Stimulated activated CD8-positive, alpha-beta memory T cell treated with anti-CD3 and anti-CD28 coated beads, Interleukin-4, amount 100 ng/mL, for 1 hour (primary cell): ENCODE measurements at places on chromosomes 2 and 18.
A peak's percentile ranks its signal among the peaks of the same experiment; 100 is the strongest.

- no peak for DNase-seq
Measured at GRCh38 chr2:46479265-46479664, at the start of gene TMEM247. TSS of gene TMEM247 (plus strand) at chr2:46479565.

- DNase-seq: no peak
Measured at GRCh38 chr18:63994783-63995399, 25.0 kb downstream of the SERPINB8 start.

DNA sequence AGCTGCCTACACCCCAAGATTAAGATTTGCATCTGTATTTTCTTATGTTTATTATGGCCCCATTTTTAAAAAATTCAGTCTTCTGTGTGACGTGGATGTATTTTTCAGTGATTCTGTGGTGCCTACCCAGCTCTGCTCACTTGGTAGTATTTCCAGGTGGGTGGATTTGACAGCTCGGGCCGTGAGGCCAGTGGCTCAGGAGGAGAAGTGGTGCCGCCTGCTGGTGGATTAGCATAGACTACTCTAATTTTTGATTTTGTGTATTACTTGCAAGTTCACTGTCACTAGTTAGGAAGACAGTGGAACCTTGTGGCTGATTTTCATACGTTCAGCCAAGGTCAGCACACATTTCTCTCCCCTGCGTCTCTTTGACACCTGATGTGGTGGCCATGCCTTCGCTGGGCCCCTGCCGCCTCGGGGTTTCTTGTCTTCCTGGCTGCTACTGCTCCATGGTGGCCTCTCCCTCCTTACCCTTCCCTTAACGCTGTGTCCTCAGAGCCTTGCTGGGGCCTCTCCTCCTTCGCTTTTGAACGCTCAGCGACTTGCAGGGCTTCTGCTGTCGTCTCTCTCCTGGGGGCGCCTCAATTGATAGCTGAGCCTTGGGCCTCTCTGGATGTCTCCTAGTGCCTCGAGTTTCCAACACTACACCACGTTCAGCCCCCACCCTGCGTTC lies 89.4 kb downstream of the DGKD start:
- peak; percentile 66 for DNase-seq

DNA sequence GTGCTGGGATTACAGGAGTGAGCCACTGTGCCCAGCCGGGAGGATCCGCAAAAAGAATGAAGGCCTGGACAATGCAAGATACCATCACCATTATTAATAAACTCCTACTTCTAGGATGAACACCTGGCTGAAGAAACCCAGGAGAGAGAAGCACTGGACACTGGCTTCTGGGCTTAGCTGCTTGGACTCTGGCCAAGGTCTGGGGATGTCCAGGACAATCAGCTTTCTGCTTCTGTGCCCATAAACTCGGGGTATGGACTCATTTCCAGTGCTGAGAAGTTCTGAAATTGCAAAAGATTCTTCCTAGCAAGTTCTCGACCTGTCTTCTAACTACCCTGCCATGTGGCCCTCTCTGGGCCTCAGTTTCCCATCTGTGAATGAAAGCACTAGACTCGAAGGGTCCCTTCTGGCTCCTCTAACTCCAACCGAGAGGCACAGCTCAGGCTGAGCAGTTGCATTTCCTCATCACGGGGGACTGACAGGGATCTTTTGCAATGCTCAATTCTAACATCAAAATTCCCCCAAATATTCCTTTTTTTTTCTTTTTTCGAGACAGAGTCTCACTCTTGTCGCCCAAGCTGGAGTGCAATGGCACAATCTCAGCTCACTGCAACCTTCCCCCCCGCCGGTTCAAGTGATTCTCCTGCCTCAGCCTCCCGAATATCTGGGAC lies 2.4 kb upstream of the SH2D6 start:
- DNase-seq: no peak

DNA sequence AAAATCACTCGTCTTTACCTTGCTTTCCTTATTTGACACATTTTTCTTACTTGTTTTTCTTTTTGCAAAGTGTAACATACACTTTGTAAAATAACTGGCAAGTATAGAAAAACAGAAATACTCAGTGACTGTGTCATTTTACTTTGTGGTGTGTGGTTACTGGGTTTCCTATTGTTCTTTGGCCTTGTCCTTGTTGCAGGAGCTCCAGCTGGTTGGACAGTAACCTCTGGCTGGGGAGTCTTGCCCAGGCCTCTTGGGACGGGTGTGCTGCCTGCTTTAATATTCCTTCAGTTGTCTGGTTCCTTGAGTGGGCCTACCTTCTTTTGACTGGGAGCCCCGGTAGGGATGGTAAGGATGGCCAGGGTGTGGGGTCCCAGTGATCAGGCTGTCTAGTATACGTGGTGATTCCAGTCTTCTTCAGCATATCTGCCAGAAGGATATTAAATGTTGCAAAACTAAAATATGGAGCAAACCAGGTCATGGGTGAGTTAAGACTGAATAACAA lies 53.8 kb downstream of the RNF144A start:
- DNase-seq: no peak

GRCh38 chr2:150630587-150631235 lies 143.2 kb upstream of the RND3 start:
- DNase-seq: no peak

- no peak for DNase-seq
Measured at GRCh38 chr2:101140978-101141655, 10.1 kb downstream of the TBC1D8 start.

GRCh38 chr2:65055422-65056214 lies 598 bp upstream of the CEP68 start:
- peak; percentile 36 for DNase-seq

DNA sequence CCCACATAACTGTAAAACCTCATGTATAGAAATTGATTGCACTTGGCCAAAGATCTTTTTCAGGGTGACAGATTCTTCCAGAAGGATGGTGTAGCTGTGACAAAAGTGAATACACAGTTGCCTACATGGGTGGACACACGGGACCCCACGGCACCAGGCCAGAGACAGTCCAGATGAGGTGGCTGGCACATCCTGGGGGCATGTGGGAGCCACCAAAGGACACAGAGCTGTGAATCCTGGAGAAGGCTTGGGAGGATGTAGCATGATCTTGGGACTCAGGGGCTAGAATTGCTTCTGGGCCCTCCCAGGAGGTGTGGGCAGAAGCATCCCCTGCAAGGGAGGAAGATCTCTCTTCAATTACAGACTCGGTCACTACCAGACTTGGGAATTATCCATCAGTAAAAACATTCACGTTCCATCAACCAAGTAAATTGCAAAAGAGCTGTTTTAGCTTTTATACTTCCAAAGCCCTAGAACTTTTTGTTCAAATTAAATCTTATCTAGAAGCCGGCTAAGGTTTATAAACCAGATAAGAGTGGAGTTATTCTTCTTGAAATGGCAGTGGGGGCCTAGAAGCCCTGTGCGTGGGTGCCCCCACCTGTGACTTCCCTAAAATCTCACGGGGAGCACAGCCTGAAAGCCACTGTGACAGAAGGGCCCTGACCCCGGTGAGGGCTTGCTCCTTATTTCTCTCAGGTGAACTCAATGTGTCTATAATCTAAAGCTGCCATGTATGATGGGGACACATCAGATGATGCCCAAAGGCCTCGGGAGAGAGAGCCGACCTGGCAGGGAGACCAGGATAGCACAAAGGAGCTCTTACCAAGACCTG lies 81.7 kb downstream of the SEPTIN10 start:
- DNase-seq: no peak

- DNase-seq: no peak
Measured at GRCh38 chr2:60353863-60354262, 199.6 kb downstream of the BCL11A start.

DNA sequence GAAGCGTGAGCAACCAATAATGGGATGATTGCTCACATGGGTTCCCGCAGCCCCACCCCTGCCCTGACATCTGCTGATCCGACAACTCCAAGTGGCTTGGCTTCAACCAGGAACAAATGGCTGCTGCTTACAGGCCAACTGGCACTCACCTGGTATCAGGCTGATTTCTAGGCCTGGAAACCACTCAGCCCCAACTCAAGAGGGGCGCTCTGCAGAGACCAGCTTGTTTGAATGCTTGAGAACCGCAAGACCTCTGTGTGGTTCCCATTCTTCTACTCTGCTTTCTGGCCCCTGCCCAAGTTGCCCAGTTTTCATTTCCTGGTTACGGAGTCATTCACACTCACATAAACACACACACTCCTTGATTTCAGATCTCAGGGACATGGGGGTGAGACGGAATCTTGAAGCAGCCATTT lies 52.0 kb downstream of the TNP1 start:
- DNase-seq: no peak

DNA sequence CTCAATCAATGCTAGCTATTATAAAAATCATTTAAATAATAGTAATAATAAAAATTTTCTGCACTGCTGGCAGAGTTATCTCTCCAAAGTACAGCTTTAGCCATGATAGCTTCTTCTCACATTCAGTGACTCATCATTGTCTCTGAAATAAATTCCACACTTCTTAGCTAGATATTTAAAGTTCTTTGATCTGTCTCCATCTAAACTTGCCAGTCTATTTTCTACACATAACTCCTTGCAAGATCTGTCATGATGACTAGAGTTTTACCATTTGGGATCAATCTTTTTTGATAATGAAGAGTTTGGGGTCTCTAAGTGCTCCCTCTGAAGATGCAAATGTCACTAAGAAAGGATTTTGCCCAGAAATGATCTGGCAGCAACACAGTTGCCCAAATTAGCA lies 155.4 kb upstream of the LHCGR start:
- no peak for DNase-seq

DNA sequence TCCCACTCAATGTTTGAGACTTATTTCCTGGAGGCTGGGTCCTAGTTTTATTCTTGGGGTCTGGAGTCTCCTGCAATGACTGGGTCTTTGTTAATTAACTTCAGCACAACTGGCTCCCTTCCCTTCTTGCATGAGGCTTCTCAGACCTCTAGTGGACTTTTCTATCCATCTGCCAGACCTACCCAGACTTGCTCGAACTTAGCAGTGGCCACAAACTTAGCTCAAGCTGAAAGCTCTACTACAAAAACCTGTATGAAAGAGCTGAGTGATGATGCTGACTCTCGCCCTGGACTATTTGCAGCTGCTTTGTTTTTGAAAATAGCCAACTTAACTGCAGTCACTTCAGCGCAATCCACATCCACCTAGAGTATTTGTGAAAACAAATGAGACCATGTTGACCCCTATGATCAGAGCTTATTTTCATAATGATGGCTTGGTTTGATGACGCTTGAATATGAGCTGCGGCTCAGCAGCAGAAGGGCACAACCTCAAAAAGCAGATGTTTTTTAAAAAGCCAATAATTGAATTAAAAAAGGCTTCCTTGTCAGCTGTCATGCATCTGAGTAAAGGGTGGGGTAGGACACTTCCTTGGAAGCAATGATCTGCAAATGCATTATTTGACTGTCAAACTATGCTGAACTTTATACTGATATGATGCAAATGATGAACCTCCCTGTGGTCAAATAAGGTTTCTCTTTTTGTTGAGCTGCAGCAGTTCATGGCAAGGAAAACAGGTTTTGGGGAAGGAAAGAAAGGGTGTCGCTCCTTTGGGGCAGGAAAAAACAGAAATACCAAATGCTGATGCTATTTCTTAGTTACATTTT lies 10.6 kb upstream of the ANXA4 start:
- no peak for DNase-seq

DNA sequence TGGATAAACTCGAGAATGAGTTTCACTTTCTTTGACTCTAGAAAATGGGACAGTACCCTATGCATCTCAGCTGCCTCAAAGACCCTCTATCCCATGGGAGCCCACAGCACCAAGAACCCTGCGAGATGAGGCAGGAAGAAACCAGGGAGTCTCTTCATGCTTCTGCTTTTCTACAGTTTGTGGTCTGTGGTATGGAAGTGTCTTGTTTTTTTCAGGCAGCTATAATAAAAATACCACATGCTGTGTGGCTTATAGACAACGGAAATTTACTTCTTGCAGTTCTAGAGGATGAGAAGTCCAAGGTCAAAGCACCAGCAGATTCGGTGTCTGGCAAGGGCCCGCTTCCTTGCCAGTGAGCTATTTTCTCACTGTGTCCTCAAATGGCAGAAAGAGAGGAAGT lies 257.9 kb downstream of the SUCLG1 start:
- DNase-seq: no peak

- no peak for DNase-seq
Measured at GRCh38 chr2:112075490-112076260, 20.6 kb downstream of the TMEM87B start.

- no peak for DNase-seq
Measured at GRCh38 chr2:68646303-68646702, 2.9 kb downstream of the PROKR1 start.

GRCh38 chr2:128217671-128218070 lies 101.0 kb downstream of the HS6ST1 start:
- no peak for DNase-seq

GRCh38 chr18:49898421-49898820 lies 85.1 kb upstream of the ACAA2 start:
- peak; percentile 10 for DNase-seq

- no peak for DNase-seq
Measured at GRCh38 chr2:54776494-54776893, 53.0 kb downstream of the EML6 start.

- no peak for DNase-seq
Measured at GRCh38 chr2:22056621-22057132, 932.9 kb downstream of the TDRD15 start.

DNA sequence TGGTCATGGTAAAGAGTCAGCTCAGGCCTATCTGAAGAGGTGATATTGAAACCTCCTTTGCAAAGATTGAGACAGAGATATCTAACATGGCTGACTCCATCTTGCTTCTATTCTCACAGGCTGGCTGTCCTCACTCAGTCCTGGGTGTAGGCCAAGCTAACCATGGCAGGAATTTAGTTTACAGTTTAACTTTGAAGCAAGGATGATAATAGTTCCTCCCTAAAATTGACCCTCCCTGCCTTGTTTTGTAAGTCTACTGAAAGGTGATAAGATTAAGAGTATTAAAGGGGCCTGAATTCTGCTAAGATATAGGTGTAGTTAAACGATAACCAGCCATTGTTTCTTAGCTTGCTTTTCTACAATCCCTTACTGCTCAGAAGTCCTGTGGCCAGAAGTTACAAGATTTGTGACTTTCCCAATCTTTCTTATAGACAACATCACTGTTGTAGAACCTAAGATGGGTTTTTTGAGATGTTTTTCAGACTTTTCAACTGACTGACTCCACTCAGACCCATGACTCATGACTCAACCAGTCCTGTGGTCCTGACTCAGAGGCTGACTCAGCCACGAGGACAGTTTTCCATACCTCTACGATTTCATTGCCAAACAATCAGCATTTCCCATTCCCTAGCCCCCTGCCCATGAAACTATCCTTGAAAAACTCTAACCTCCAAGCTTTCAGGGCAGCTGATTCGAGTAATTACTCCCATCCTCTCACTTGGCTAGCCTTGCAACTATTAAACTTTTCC lies 195.7 kb upstream of the SESTD1 start:
- no peak for DNase-seq
